Pancreas (tissue), 10 donors: ENCODE measurements at places on chromosomes 2 and 18. TPM values are rescaled to one million over a fixed set of nuclear protein-coding genes. Genes with fewer than 3 reads are reported as not detected.

ITGA4 gene
- total RNA-seq: 4.6 TPM

TRIM43 gene
- total RNA-seq: not detected

ZNF804A gene
- 0.09 TPM for total RNA-seq

SPATA3 gene
- total RNA-seq: not detected

ABHD1 gene
- total RNA-seq: 0.34 TPM

LGALSL gene
- total RNA-seq: 5.3 TPM

- DNase-seq: peak; percentile 8
Measured at GRCh38 chr2:30178618-30179434, 32.0 kb downstream of the YPEL5 start.

DNA sequence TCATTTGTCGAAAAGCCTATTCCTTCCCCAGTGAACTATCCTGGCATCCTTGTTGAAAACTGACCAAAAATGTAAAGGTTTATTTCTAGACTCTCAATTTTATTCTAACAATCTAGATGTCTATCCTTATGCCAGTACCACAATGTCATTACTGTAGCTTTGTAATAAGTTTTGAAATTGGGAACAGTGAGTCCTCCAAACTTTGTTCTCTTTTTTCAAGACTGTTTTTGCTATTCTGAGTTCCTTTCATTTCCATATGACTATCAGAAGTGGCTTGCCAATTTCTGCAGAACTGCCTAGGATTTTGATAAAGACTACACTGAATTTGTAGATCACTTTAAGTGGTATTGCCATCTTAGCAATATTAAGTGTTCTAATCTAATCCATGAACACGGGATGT, 9.7 kb downstream of the STARD7 start:
- no peak for DNase-seq

DNA sequence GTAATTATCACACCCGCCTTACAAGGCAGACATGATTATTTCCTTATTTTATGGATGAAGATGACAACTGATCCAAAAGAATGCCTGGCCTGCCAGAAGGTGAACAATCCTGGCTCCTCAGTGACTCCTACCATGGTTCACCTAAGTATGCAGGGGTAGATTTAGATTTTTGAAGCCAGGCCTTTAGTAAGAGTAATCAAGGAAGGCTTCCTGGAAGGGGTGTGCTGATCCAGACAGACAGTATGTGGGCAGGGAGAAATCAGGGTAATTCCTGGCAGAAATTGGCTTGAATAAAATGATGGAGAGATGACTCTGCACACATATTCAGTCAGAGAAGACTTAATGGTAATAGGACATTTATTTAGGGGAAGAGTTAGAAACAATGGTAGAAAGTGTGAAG, 637.7 kb upstream of the FANCL start:
- no peak for DNase-seq

- no peak for DNase-seq
Measured at GRCh38 chr2:96527286-96528005, 9.1 kb upstream of the ARID5A start.

- DNase-seq: no peak
Measured at GRCh38 chr2:90645-91312, 44.5 kb upstream of the FAM110C start.

DNA sequence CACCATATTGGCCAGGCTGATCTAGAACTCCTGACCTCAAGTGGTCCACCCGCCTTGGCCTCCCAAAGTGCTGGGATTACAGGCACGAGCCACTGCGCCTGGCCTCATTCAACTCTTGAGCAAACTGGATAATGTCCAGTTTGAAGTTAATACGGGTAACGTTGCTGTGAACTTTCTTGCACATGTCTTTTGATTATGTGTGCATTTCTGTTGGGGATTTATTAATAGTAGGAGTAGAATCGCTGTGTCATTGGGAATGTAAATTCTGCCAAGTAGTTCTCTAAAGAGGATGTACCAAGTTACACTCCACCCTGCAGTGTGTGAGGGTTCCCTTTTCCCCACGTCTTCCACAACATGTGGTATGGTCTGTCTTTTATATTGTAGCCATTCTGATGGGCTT, 6.2 kb downstream of the IMPA2 start:
- DNase-seq: no peak

- DNase-seq: no peak
Measured at GRCh38 chr2:12397854-12398253, 318.9 kb upstream of the TRIB2 start.

DNA sequence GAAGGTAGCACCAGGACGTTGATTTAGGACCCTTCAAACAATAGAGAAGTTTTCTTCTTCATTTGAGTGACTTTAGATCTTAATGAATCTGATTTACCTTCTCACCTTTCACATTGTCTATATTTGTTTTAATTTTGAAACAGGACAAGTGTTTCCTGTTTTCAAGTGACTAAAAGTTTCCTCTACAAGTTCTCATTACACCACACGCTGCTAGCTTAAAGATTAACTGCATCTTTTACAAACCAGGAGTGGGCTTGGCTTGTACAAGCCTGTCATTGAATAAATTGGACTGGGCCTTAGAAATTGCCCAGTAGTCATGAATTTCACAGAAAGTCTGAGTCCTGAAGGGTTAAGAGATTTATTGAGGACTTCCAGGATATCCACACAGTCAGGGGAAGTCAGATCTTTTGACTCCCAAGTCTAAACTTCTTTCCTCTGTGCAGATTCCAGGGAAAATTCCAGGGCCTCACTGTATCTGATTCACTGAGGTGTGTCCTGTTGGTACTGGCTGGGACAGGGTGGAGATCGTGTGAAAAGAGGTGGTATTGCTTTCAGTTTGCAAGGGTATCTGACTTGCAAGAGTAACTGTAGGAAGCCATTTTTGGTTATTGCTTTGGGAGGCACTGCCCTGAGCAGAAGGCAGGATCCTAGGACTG, 3.4 kb downstream of the SGPP2 start:
- no peak for DNase-seq

GRCh38 chr2:7847321-7847720, 834.5 kb upstream of the ID2 start:
- DNase-seq: no peak

DNA sequence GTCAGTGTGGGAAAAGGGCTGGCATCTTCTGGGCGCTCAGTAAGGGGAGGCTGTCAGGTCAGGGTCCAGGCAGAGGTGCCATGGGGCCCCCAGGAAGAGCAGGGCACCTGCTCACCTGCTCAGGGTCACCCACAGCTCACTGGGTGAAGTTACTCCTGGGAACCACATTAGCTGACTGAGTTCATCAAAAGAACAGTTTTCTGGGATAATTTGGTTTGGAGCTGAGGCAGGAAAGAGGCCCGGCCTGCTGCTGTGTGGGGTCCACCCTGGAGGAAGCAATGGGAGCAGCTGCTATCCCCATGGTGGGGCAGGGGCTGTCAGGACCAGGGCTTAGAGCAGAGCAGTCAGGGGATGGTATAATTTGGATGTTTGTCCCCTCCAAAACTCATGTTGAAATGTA, 97.2 kb upstream of the GPC1 start:
- no peak for DNase-seq

DNA sequence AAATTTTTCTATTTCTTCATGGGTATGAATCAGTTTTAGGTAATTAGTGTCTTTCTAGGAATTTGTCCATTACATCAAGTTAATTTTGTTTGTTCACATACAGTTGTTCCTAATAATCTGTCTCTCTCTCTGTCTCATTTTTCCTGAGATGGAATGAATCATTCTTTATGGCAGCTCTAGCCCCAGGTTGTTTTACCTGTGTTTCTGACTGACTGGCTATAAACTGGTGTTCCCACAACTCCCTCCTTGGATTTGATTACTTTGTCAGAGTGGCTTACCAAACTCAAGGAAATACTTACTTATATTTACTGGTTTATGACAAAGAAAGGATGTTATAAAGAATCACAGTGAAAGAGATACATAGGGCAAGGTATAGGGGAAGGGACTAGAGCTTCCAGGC, 15.1 kb downstream of the ADNP2 start:
- no peak for DNase-seq
